ENCODE measurements at places on chromosomes 3 and 15.

DNA sequence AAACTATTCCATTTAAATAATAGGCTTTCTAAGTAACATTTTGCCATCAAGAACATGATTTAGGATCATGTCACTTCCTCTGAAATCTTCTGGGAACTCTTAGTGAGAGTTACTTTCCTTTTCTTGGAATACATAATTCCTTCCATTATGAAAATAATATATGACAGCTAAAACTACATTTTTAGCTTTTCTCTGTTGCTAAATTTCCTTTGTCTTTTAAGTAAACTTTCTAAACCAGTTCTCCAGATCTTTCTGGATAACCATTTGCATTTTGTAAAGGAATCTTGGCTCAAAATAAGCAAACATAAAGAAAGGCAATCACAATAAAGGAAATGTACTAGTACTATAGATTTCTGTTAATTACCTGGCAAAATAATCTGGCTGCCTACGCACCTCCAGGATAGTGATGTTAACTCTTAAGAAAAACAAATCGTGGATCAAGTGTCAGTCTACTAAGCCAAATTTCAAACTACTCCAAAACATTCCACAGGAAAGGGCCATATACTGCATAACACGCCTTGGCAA is 165.7 kb downstream of the ZNF385D start:
- DNase-seq = no peak

DNA sequence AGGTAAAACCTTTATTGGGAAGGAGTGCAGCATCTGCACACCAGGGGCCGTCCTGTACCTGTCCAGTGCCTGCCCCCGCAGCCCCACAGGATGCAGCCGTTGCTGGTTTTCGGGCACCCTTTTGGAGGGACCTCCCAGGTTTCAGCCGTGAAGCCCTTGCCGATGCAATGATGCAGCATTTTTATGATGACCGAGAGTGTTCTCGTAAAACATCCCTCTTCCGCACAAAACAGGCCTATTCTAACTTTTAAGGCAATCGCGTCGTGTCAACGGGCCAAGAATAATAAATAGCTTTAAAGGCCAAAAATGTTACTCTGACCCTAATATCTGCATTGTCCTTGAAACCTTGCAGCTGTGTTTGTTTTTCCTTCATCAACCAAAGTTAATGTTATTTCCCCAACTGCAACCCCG is 126.1 kb downstream of the LRRK1 start:
- no peak for DNase-seq

GRCh38 chr3:71129611-71130431 is 453.7 kb downstream of the FOXP1 start:
- no peak for DNase-seq

DNA sequence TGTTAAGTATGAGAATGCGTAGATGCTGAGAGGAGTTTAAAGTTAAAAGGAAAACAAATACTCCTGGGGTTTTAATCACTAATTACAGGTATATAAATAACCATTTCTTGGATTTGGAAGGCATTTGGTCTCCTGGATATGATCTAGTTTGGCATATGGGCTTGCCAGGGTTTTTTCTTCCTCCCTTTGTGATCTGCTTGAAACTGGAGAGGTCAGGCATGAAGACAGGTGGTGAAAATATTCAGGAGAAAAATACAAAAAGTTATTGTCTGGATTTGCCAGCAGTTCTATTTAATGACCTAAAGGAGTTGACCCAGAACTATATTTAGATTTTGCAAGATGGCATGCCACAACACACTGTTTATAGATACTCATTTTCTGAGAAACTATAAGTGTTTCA is 136.3 kb downstream of the DIPK2A start:
- no peak for DNase-seq

DNA sequence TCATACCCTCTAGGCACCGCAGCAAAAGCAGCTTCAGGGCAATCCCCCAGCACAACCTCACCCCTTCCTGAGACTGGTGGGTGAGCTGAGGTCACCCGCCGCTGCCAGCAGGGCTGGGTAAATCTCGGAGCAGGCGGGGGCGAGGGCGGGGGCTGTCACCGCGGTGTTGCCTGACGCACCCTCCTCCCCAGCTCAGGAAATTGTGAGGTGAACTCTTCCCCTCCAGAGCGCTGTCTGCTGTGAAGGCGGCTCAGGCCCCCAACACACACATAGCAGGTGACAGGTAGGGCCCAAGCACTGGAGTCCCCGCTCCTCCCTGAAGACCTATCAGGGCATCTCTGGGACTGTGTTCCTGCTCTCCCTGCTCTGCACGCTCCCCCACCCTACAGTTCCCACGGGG is 30.2 kb upstream of the FURIN start:
- no peak for DNase-seq
